ENCODE measurements at places on chromosomes 3 and 15.

- DNase-seq, result no peak
Observed at GRCh38 chr3:152922554-152922953, 87.6 kb downstream of the P2RY1 start.

GRCh38 chr15:78775472-78775871 lies 35.8 kb downstream of the ADAMTS7 start:
- DNase-seq, result no peak

- DNase-seq, result peak; percentile 68
Observed at GRCh38 chr15:35481992-35482391, 64.0 kb downstream of the DPH6 start.

DNA sequence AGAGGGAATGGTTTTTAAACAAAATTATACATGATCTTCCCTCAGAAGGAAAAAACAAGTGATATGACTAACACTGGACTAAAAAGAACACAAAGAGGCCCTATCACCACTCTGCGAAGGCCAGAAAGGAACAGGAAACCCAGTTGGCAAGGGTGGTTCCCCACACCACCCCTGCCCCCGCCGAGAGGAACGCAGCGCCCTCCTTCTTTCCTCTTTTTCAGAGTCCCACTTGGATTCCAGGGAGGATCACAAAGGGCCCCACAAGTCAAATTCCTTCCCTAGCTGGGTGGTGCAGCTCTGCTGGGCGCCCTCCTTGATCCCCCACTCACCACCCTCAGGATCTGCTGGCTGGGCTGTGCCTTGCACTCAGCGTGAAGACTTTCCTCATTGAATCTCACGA lies 29.8 kb downstream of the PLA1A start:
- DNase-seq, result no peak

- DNase-seq, result peak; percentile 33
Observed at GRCh38 chr3:115903843-115904242, 280.5 kb downstream of the GAP43 start.

GRCh38 chr3:127689266-127689860 lies 16.6 kb downstream of the ABTB1 start:
- DNase-seq, result no peak

- DNase-seq, result no peak
Observed at GRCh38 chr3:161339517-161340500, 31.5 kb downstream of the SPTSSB start.

DNA sequence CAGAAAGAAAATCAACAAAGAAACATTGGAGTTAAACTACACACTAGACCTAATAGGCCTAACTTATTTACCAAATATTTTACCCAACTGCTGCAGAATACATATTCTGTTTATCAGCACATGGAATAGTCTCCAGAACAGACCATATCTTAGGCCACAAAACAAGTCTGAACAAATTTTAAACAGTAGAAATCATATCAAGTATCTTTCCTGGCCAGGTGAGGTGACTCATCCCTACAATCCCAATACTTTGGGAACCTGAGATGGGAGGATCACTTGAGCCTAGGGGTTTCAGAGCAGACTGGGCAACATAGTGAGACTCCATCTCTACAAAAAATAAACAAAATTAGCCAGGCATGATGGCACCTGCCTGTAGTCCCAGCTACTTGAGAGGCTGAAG lies 18.1 kb upstream of the KPNA4 start:
- no peak for DNase-seq

DNA sequence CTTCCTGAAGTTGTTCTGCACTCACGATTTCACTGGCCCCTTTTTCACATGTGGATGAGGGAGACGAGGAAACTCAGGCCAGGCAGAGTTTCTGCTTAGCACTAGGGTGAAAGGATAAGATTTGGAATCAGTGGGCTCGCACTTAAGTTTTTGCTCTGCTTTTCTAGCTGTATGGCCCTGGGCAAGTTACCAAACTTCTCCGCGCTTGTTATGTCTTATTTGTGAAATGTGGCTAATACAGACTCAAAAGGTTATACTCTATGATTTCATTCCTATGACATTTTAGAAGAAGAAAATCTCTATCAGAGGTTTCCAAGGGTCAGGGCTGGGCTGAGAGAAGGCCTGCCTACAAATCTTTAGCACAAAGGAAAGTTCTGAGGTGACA lies 191.9 kb upstream of the LRIG1 start:
- no peak for DNase-seq

DNA sequence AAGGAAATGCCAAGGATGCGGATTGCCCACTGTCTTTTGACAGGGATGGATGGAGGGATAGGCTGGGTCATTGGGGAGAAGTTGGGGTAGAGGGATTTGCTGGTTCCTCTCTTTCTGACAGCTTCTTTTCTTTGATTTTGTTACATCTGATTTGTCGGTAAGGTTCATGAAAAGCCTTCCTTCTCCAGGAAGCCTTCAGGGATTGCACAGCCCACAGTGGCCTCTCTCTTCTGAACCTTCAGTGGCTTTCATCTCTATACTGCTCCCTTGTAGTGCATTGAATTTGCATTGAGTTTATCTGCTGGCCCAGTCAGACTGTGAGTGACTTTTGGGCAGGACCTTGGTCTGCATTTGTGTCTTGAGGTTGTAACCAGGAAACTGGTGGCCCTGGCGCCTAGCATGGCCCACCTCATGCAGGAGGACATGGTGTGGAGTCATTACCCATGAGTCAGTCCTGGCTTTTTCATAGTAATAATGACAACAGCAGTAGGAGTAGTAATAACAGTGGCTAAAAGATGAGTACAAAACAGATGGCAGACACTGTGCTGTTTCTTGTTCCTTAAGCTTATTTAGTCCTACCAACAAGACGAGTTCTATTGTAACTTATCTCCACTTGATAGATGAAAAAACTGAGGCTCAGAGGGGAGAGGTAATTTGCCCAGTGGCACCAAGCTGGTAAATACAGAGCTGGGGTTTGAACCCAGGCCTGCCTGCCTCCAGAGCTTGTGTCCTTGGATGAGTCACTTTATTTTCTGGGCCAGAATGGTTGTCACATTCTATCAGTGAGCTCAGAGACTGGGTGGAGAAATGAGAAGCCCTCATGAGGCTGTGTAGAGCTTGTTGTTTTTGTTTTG lies 28.4 kb downstream of the SMAD6 start:
- peak; percentile 85 for DNase-seq

- DNase-seq, result no peak
Observed at GRCh38 chr15:35822153-35822552, 276.2 kb upstream of the DPH6 start.

GRCh38 chr3:100120012-100120411 lies 5.7 kb upstream of the FILIP1L start:
- no peak for DNase-seq

GRCh38 chr15:100775581-100776185 lies 103.9 kb upstream of the ALDH1A3 start:
- no peak for DNase-seq

GRCh38 chr15:64865998-64866520 lies 24.3 kb downstream of the PLEKHO2 start:
- no peak for DNase-seq

GRCh38 chr3:12932347-12932746 lies 91.0 kb upstream of the RPL32 start:
- DNase-seq, result no peak

DNA sequence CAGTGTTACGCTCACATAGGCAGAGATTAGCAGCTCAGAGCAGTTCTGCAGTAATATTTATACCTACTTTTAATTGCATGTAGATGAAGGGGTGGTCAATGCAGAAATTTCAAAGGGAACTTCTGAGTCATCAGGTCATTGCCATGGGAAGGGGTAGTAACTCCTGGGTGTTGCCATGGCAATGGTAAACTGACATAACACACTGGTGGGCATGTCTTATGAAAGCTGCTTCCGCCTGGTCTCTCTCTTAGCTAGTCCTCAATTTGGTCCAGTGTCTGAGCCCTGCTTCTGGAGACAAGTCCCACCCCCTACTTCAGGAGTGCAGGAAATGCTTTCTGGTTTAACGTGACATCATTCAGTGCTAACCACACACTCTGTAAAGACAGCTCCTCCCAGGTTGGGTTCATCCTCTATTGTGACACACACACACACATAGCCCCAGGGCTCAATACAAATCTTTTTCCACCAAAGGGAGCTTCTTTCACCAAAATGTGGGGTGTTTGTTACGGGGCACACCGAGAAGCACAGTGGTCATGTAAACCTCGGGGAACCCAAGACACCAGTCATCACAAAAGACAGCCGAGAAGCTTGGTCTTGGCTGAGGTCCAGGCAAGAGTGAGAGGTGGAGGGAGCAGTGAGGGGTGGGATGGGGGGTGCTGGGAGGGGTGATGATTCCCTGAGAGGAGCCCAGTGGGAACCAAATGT lies 74.5 kb downstream of the TLE3 start:
- peak; percentile 68 for DNase-seq

GRCh38 chr3:162170581-162170980 lies 674.0 kb downstream of the OTOL1 start:
- peak; percentile 37 for DNase-seq

GRCh38 chr3:194312186-194312742 lies 38.9 kb downstream of the CPN2 start:
- DNase-seq, result no peak

DNA sequence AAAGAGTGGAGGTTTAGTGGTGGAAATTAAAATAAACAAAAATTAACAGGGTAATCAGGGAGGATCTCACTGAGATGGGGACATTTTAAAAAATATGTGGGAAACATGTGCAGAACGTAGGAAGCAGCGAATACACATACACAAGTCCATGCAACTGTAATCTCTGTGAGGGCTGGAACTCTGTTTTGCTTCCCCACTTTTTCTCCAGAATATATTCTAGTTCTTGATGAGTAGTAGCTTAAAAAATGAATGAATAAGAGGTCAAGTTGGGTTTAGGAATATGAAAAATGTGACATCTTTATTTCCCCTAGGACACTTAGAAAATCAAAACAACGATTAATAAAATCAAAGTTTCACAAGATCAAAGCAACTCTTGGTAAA lies 312.2 kb upstream of the ZNF717 start:
- no peak for DNase-seq

- peak; percentile 71 for DNase-seq
Observed at GRCh38 chr3:31432897-31433678, 99.6 kb upstream of the STT3B start.

DNA sequence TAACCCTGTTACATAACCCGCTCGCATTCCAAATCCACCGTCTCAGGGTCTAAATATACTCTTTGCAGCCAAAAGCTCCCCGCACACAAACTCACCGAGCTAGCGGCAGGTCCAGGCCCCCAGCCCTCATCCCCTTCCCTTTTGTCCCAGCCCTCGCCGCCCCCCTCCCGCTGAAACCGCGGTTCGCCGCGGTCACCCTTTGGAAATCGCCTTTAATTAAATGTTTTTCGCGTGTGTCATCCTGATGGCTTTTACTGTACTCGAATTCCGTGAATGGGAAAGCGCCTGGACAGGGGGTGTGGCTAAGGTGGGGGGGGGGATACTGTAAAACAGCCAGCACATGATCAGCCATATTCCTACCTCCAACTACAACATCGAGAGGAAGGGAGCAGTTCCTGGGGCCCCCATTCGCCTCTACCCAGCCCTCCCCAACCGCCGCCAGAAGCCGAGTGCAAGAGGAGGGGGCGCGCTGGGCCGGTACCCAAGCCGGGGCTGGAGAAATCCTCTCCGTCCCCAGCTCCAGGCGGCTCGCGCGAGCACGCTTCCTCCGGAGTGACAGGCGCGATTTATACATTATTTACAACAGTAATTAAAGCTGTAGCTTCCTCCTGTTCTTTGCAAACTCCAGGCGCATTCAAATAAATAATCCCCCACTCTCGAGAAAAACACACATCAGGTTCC lies 1.7 kb downstream of the RORA start:
- DNase-seq, result no peak

GRCh38 chr3:127573912-127574311 lies 16.6 kb downstream of the TPRA1 start:
- no peak for DNase-seq

- DNase-seq, result no peak
Observed at GRCh38 chr15:31149088-31149505, 47.6 kb upstream of the TRPM1 start.

GRCh38 chr15:78904599-78905358 lies 32.1 kb downstream of the MORF4L1 start:
- DNase-seq, result no peak

- no peak for DNase-seq
Observed at GRCh38 chr3:112973325-112974177, 1.4 kb downstream of the CD200R1 start.

- DNase-seq, result peak; percentile 13
Observed at GRCh38 chr3:14780927-14781507, 37.7 kb upstream of the FGD5 start.

- DNase-seq, result no peak
Observed at GRCh38 chr3:156626104-156626503, 48.3 kb upstream of the TIPARP start.

- DNase-seq, result peak; percentile 63
Observed at GRCh38 chr3:197478746-197479668, 76.8 kb downstream of the BDH1 start.

GRCh38 chr15:60840703-60841411 lies 361.9 kb upstream of the ICE2 start:
- no peak for DNase-seq

GRCh38 chr3:183515968-183516851 lies 39.3 kb downstream of the KLHL6 start:
- DNase-seq, result no peak
